ENCODE measurements at places on chromosomes 1 and 21.

- no peak for DNase-seq
Measured at GRCh38 chr1:109617291-109617801, 2.1 kb downstream of the GNAT2 start.

- DNase-seq = no peak
Measured at GRCh38 chr1:79422726-79423125, 416.2 kb upstream of the ADGRL4 start.

GRCh38 chr1:230696722-230697437 lies 17.0 kb downstream of the AGT start:
- no peak for DNase-seq

DNA sequence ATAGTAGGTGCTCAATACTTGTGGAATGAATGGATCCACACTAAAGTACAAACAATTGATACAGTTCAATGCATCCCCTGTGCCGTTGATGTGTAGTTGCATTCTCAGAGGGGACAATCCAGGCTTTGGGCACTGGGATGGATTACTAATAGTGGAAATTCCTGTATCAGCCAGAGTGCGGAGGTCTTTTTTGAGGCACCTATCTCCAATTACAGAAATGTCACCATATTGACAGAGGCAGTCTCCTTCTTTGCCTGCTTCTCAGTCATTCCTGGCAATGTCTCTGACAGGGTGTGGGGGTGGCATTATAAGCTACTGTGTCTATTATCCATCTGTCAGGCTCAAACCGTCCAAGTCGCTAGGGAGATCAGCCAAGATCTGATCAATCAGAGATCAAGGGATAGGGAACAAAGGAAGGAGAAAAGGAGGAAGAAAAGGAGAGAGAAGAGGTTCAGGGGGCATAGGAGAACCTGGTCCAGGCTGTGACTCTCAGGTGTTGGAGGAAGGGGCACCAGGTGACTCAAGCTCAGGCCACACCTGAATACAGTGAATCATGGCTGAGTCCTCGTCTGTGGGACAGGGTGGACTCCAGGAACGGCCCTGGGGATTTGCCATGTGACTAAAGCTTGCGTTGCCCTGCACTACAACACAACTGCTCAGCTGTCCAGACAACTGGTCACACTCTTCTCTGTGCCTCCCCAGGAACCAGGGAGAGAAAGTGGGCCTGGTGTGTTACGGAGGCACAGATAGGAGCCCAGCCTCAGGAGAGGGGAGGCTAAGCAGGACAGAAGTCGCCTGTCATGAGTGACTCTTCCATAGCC lies 3.4 kb upstream of the LAMB3 start:
- no peak for DNase-seq

DNA sequence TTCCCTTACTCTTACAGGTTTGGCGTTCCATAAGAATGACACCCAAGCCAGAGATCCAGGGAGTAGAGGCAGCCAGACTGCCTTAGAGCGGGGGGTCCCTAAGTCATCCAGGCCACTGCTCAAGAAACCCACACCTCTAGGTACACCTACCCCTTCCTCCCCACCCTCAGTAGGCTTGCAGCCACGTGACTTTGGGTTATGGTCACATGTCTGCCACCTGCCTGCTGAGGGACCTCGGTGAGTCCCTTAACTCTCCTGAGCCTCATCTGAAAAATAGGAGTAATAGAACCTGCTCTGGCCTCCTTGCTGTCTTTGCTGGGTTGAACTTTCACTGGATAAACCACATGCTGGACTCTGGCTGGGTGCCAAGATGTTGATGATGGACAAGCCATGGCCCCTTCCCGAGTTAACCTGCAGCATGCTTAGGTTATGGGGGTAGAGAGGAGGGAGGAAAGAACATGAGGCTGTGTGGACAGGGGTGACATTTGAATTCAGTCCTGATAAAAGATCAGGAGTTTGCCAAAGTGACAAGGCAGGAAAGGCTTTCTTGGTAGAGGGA lies 4.5 kb downstream of the RPS6KA1 start:
- DNase-seq = no peak

DNA sequence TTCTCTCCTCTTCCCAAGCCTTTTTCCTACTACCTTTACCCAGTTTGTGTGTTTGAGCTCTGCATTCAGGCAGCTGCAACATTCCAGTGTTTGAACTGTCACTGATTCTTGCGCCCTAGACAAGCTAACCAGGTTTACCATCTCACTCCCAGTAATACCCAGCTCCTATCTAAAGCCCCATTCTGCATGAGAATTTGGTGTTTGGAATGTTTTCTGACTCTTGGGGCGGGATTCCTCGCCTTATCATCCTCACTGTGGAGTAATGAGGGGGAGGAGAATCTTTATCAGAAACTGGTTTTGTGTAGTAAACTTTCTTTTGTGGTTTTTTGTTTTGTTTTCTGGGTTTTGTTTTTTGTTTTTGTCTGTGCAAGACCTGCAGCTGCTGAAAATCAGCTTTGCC lies 36.5 kb downstream of the NCF2 start:
- no peak for DNase-seq

- DNase-seq = no peak
Measured at GRCh38 chr1:149915429-149916192, 2.0 kb downstream of the SV2A start.

GRCh38 chr1:10074852-10075730 lies 42.3 kb downstream of the UBE4B start:
- no peak for DNase-seq

DNA sequence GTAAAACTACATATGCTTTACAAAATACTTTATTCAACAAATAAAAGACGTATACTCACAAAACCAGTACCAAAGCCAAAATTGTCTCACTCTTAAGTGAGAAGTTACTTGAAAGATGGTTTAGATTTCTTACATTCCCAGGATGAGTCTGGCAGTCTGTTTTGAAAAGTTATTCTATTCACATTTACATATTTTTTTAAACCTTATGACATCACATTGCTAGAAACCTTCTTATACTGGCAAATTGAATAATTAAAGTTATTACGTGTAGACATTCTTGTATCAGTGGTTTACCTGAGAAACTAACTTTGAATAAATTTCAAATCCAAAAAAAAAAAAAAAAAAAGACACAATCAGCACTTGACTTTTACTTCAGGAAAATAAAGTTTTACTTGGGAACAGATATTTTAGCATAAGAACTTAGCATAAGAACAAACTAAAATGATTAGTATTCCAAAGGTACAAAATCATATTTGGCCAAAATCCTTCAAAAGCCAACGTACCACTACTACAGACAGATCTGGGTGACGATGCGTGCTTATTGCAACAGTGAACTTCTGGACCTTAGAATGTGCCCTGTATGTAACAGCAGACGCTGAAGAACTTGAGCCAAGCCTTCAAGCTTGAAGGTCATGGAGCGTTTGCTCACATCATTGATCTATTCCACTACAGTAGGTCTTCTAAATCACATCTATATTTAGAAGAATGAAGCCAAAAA lies 2.5 kb downstream of the CDC42BPA start:
- no peak for DNase-seq

DNA sequence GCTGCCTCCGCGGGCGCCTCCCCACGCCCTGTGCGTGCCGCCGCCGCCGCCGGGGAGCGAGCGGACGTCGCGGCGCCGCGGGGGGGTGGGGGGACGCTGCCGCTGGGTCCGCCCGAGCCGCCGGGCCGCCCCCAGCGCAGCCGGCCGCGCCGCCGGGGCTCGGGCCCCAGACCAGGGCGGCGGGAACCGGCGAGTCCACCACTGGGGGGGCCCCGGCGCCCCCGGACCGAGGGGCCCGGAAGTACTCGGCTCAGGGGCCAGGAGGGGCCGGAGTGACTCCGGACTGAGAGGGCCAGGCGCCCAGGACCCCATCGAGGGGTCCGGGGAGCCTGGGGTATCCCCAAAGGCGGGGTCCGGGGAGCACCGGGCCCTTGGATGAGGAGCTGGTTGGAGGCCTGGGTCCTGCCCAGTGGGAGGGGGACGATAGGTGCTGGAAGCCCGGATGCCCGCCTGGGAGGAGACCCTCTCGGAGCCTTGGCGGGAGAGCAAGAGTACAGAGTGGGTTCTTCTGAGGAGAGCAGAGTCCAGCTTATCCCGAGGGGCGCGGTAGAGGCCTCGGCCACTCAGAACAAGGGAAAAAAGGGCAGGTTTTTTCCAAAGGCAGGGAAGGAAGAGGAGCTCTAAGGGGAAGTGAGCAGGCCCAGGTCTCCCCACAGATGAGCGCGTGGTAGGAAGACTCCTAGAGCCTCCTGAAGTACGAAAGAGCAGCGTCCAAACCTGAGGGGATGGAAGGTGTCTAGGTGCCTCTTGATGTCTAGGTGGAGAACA lies 556 bp downstream of the GMEB1 start:
- DNase-seq = no peak

DNA sequence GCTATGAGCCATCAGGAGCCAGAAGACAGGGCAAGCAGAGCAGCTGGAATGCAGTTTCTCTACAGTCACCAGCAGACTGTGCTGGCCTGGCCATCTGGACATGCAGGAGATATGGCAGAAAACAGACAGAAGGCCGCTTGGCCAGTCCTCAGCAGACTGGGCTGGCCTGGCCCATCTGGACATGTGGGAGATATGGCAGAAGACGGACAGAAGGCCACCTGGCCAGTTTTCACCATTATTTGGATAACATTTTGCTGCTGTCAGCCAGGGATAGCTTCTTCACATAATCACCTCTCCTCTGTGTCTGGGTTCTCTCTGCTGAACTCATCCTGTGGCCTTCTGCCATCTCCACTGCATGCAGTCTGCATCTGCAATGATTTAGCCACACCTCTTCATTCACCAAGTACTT lies 25.0 kb upstream of the CACYBP start:
- no peak for DNase-seq

- DNase-seq = no peak
Measured at GRCh38 chr21:36909901-36910561, 56.4 kb downstream of the HLCS start.

DNA sequence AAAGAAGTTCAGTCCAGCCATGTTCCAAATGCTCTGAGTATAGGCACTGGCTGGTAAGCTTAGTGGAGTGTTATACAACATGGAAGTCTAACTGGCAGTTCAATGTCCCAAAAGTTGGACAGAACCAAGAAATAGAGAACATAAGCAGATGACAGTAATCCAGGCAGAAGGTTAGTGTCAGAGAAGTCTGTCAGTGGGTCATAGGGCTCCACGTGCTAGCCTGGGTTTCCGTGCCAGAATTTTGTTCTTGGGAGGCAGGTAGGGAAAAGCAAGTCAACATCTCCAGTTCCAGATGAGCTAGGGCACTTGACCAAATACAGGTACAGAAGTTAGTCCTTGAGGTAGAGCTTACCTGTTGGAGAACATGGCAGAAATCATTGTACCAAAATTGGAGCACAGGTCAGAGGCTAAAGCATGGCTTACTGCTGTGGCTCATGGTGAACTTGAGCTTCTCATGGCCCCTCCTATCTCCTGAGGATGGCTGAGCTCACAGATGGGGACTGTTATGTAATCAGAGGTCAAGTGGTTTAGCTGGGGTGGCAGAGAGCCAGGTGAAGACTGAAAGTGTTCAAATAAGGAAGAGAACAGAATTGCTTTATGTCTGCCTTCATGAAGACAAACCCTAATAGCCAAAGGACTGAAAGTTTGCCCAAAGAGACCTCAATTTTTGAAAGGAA lies 170.8 kb downstream of the NFIA start:
- no peak for DNase-seq

GRCh38 chr1:58650141-58650540 lies 49.7 kb downstream of the MYSM1 start:
- DNase-seq = no peak

- no peak for DNase-seq
Measured at GRCh38 chr1:228884615-228885566, 149.6 kb downstream of the RHOU start.
